Hematopoietic multipotent progenitor cell treated with erythropoietin and hydrocortisone succinate and interleukin-3 and kit ligand, for 6 days (in vitro differentiated cells): ENCODE measurements at places on chromosomes 2 and 18.
A peak's percentile ranks its signal among the peaks of the same experiment; 100 is the strongest.

GRCh38 chr2:237408335-237409000 lies 5.5 kb downstream of the COL6A3 start:
- DNase-seq, result no peak

DNA sequence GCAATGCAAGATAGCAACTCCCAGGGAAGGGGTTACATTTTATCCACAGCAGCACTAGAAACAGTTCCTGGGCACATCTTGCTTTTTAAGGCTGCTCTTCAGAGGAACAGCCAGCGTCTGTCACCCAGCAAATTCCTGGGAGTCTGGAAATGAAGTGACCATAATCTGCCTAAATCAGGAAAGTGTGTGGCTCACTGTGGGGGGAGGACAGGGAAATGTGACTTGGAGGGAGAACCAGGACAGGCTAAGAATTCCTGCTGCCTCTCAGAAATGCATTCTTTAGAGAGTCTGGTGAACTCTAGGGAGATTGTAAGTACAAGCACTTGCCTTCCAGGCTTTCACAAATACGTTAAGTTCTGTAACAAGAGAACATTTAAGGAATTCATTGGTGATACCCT lies 364.3 kb upstream of the SPHKAP start:
- DNase-seq, result no peak

DNA sequence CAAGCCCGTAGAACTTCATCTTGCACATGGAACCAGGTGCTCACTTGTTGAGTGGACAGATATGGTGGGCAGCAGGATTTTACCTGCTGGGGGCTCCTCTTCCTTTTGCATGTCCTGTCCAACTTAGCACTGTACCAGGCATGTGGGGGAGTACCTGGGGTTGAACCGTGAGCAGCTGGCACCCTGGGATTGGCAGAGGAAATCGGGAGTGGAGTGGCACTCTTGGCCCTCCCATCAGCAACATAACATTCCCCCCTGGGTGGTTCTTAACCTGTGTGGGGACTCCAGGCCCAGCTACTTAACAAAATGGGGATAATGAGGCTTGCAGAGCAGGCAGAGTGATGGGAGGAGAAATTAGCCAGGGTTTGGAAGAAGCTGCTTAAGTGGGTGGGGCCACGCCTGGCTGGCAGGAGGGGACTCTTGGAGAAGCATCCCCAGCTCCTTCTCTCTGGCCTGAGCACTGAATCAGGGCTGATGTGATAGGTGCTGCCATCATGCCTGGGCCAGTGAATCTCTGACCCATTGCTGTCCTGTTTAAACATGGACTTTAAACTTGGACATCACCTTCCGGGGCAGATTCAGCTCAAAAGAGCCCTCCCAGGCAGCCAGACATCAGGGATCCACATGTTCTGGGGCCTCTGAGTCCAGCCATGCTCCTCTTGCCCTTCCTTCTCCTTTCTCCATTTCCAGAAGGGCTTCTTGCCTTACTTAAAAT lies 15.5 kb downstream of the FOSL2 start:
- no peak for DNase-seq

- DNase-seq, result peak; percentile 43
Measured at GRCh38 chr18:5462227-5462626, 81.6 kb downstream of the EPB41L3 start.

- no peak for DNase-seq
Measured at GRCh38 chr2:110167326-110168000, 37.4 kb downstream of the NPHP1 start.

- DNase-seq, result no peak
Measured at GRCh38 chr2:126264625-126265024, 391.3 kb upstream of the GYPC start.

- no peak for DNase-seq
Measured at GRCh38 chr2:149383340-149383739, 53.0 kb downstream of the LYPD6 start.

DNA sequence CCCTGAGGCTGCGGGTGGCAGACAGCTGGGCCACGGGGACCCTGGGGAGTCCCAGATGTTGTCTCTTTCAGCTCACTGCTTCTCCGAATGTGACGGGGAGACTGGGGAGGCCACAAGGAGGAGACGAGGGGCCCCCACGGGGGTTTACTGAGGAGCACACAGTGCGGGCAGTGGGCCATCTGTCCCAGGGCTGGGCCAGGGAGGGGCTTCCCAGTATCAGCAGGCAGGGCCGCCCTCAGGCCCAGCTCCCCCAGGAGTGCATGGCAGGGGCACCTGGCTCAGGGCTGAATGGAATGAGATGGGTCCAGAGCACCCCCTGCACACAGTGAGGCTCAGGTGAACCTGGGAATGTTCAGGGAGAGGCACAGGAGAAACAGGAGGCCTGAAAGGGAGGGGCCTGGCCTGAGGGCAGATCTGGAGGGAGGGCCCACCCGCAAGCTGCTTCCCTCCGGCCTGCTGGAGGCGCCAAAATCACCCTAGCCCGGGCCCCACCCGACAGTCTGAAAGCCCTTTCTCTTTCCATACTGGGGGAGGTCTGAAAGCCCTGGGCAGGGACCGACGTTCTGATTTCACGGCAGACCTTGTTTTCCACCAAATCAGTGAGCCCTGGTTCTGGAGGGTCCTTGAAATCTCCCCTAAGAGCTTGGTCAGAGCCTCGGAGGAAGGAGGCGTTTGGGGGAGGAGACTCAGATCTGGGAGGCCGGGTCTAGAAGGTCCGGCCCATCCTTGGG lies 35.5 kb upstream of the PTMA start:
- DNase-seq, result peak; percentile 76

- DNase-seq, result no peak
Measured at GRCh38 chr2:192230889-192231453, 36.2 kb upstream of the TMEFF2 start.

GRCh38 chr2:128779301-128780095 lies 460.8 kb upstream of the HS6ST1 start:
- no peak for DNase-seq

DNA sequence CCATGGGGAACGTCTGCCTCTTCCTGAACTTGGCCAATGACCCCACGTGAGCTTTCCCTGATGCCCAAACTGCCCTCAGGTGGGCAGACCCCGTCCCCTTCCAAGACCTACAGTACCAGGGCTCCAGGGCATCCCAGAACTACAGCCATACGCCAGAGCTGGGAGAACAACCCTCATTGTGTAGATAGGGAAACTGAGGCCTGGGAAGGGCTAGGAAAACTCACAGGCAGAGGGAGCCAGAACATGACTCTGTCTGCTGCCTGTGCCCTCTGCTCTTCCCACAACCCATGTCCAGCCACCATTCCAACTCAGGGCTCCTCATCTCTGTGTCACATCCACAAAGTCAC lies 16.8 kb upstream of the ANKRD53 start:
- no peak for DNase-seq

DNA sequence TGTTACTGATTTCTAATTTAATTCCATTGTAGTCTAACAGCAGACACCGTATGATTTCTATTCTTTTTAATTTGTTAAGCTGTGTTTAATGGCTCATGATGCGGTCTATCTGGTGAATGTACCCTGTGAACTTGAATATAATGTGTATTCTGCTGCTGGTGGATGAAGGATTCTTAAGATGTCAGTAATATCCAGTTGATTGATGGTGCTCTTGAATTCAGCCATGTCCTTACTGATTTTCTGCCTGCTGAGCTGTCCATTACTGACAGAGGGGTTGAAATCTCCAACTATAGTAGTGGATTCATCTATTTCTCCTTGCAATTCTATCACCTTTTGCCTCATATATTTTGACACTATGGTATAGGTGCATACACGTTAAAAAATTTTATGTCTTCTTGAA lies 373.3 kb upstream of the RAB12 start:
- DNase-seq, result no peak
